ENCODE measurements at places on chromosomes 1 and 21. TPM values are rescaled to one million over a fixed set of nuclear protein-coding genes. Genes with fewer than 3 reads are reported as not detected.

OVAAL gene
- 0.09 TPM for polyA plus RNA-seq

TMCC2 gene
- 10.8 TPM for polyA plus RNA-seq

S100A8 gene
- polyA plus RNA-seq, result 16.1 TPM

RPL11 gene
- polyA plus RNA-seq, result 3,009 TPM

NBPF6 gene
- polyA plus RNA-seq, result not detected

TNFSF4 gene
- polyA plus RNA-seq, result 2.2 TPM

GUCA2A gene
- not detected for polyA plus RNA-seq

TRNP1 gene
- polyA plus RNA-seq, result 0.96 TPM

FLG gene
- 0.58 TPM for polyA plus RNA-seq
